Adipose tissue (tissue), 3 donors: ENCODE measurements at places on chromosomes 1 and 21. TPM values are rescaled to one million over a fixed set of nuclear protein-coding genes. Genes with fewer than 3 reads are reported as not detected.

SRGAP2C gene
- polyA plus RNA-seq, result 2.8 TPM

ZMYM1 gene
- polyA plus RNA-seq, result 1.5 TPM

SLAMF8 gene
- polyA plus RNA-seq, result 2.7 TPM

CCDC27 gene
- not detected for polyA plus RNA-seq
